ENCODE measurements at places on chromosomes 4 and X. TPM values are rescaled to one million over a fixed set of nuclear protein-coding genes. Genes with fewer than 3 reads are reported as not detected.
A peak's percentile ranks its signal among the peaks of the same experiment; 100 is the strongest.

DNA sequence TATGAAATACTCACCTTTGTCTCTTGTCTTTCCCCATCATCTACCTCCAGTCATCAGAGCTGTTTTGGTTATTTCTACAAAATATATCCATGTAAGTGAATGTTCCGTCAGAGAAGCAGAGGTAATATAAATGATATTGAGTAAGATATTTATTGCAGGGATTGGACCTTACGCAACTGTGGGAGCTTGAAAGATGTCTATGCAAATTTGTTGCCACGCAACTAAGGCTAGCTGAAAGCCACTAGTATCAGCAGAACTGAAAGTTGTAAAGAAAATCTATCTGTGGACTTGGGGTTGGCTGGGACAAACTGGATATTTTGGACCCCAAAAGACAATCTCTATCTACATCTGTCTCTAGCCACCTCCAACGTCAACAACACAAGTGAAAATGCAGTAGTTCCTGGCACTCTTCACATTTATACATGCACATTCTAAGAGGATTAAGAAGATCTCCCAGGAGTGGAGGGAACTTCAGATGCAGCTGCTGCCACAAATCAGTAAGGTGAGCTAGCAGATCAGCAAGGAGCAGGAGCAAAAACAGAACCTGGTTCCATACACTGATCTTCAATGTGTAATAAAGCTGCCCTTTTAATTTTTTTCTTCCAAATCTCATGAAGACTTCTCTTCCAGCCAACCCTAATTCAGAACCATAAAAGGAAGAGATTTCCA lies 8.5 kb upstream of the CCSER1 start:
- DNase-seq, result no peak

DNA sequence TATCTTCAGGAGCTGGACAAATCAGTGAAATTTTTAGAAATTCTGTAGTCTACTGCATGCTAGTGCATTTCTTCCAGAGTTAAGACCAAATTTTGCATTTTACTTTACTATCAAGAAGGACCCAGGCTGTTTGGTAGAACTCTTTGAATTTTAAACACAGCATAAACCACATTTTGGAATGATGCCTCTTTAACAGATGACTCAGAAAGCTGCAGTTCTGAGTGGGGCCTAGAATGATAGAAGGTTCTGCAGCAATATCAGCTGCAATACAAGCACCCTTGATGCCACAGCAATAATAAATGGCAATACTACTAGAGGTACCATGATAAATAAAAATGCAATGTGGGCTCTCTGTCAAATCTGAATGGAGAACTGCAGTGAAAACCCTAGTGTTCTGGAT lies 198.7 kb downstream of the TMA16 start:
- DNase-seq, result no peak

GRCh38 chrX:41862562-41863184 lies 60.7 kb downstream of the CASK start:
- no peak for DNase-seq

DNA sequence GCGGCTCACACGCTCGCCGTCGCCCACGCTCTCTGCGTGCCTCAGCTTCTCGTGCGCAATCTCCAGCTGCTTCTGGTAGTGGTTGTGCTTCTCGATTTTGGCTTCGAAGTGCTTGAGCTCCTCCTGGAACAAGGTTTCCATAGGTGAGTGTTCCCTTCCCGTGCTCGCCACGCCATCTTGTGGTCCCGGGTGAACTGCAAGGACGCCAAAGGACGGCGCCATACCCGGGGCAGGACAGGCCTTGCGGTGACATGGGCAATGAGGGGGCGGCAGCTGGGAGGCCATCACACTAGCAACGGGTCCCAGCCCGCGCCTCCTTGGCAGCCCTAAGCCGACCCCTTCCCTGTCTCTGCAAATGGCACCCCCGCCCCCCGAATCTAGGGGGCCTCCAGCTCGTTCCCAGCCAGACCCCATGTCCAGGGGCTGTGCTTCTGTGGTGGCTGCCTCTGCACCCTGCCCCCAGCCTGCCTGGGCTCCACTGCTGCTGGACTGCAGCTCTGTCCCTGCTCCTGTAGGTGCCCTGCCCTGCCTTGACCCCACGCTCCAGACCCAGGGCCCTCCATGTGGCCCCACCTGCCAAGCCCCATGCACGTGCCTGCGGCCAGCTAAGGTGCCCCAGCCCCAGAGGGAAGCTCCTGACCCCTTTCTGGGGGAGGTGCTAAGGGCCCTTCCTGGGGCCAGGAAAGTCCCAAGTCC lies 17.3 kb downstream of the LRPAP1 start:
- no peak for DNase-seq

DNA sequence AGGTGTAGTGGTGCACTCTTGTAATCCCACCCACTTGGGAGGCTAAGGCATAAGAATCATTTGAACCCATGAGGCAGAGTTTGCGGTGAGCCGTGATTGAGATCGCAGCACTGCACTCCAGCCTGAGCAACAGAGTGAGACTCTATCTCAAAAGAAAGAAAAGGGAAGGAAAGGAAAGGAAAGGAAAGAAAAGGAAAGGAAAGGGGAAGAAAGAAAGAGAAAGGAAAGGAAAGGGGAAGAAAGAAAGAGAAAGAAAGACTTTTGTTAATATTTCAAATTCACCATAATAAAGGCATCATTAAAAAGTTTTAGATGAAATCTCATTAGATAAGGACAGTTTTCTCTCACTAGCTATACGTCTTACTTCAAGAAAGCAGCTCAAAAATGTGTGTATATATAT lies 660.5 kb upstream of the ATOH1 start:
- DNase-seq, result no peak

GRCh38 chr4:33071535-33071934 lies 2351.4 kb downstream of the PCDH7 start:
- DNase-seq, result no peak

DNA sequence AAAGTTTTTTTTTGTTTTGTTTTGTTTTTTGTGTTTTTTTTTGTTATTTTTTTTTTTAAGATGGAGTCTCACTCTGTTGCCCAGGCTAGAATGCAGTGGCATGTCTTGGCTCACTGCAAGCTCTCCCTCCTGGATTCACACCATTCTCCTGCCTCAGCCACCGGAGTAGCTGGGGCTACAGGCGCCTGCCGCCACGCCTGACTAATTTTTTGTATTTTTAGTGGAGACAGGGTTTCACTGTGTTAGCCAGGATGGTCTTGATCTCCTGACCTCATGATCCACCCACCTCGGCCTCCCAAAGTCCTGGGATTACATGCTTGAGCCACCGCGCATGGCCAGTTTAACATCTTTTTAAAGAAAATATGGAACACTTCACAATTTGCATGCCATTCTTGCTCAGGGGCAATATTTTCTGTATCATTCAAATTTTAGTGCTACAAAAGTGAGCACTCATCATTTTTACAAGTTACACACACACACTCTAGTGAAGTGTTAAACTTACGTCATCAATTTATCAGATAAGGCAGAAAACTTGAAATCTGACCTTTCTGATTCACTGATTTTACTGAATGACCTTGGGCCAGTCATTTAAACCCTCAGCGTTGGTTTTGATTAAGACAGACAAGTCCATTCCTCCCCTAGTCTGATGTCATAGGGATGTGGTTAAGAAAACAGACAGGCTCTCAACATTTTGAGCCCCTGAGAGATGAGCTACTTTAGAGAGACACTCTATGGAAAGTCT lies 61.2 kb downstream of the TRIM2 start:
- DNase-seq, result no peak

DNA sequence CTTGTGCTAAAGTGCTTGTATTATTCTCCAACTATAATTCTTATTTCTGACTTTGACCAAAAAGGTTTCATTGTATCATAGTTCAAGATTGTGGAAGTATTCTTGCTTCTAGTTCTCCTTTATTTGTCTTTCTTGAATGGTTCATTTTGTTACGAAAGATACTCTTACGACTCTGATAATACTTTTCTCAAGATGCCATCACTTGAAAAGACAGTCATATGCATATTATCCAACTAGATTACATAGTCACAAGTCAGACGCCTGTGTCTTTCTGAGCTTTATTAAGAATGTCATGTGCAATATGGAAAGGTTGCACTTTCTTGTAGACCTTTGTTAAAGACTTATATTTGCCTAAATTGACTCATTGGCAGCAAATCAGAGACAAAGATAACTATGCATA lies 71.4 kb upstream of the HPGD start:
- no peak for DNase-seq

- peak; percentile 35 for DNase-seq
Observed at GRCh38 chr4:122914292-122914904, 8.0 kb downstream of the NUDT6 start.

DNA sequence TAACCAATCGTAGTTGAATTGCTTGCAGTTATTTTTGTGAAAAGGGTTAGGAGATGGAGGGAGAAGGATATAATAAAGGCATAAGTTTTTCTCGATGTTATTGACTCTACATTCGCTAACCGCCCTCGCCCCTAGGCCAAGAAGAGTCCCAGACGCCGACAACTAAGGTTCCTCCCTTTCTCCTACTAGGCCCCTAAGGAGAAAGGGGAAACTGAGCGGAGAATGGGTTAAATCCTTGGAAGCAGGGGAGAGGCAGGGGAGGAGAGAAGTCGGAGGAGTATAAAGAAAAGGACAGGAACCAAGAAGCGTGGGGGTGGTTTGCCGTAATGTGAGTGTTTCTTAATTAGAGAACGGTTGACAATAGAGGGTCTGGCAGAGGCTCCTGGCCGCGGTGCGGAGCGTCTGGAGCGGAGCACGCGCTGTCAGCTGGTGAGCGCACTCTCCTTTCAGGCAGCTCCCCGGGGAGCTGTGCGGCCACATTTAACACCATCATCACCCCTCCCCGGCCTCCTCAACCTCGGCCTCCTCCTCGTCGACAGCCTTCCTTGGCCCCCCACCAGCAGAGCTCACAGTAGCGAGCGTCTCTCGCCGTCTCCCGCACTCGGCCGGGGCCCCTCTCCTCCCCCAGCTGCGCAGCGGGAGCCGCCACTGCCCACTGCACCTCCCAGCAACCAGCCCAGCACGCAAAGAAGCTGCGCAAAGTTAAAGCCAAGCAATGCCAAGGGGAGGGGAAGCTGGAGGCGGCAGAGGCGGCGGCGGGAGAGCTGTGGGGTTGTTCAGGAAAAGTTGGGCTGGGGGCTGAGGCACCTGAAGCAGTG lies 5.9 kb downstream of the ATOH1 start:
- DNase-seq, result no peak

DNA sequence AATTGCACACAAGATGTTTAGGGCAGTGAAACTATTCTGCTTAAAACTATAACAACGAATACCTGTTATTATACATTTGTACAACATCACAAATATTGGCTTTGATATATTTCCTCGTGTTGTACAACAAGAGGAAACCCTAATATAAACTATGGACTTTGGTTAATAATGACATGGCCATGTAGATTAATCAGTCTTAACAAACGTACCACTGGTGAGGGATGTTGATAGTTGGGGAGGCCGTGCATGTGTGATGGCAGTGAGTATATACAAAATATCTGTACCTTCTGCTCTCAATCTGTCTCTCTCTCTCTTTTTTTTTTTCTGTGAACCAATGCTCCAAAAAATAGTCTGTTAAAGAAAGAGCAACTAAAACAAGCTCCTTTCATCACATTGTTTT lies 22.2 kb upstream of the HPGD start:
- DNase-seq, result no peak

DNA sequence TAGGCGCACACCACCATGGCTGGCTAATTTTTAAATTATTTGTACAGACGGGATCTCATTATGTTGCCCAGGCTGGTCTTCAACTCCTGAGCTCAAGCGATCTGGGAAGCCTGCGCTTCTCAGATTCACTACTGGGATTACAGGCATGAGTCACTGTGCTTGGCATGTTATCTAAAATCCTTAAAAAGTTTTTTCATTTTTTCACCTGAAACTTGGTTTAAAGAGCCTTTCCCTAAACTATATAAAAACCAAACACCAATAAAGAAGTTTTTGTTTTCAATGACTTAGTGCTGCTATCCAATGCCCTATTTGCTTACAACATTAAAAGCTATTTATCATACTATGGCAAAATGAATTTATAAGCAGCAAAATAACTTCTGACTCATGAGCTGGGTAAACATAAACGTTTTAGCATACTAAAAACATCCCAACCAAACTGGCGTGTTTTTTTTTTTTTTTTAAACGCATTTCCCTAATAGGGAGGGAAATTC lies 127.8 kb downstream of the UBE2K start:
- DNase-seq, result no peak

GRCh38 chr4:151912632-151913031 lies 151.8 kb upstream of the GATB start:
- peak; percentile 69 for DNase-seq

DNA sequence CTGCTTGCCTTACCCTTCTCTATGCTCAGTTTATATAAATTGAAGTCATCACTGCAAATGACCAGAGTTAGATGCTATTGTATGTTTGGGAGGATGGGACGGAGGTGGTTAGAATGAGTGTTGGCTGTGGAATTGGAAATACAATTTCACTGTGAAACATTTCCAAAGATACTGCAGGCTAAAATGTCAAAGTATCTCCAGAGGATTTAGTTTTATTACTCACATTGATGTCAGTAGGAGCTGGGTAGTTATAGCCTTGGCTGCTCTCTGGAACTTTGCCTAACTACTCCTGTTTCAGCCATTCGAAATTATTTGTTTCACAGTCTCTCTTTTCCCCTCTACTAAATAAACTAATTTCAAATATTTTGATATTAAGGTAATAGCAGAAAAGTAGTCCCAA lies 92.6 kb upstream of the PPP3CA start:
- DNase-seq, result no peak

IDH3G gene
- 37.5 TPM for total RNA-seq

CLTRN gene
- total RNA-seq, result 0.28 TPM

ADGRG2 gene
- total RNA-seq, result 11.9 TPM

STAP1 gene
- total RNA-seq, result 17.3 TPM

PGAM4 gene
- 0.14 TPM for total RNA-seq

STOX2 gene
- total RNA-seq, result 5.3 TPM
